ENCODE measurements at places on chromosomes 11 and 22.
A peak's percentile ranks its signal among the peaks of the same experiment; 100 is the strongest.

DNA sequence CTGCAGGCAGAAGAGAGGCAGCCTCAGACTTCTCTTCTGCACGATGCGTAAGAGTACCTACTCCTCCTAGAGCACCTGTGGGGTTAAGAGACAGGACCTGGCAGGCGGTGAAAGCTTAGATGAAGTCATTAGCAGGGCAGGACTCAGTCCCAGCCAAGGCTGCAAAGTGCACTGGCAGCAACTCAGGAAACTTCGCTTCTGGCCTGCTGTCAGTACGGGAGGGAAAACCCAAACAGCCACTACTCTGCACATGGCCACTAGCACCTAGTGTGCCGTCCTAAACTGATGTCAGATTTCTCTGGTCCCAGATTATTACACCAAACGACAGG, 8.8 kb upstream of the KLHL35 start:
- no peak for DNase-seq

DNA sequence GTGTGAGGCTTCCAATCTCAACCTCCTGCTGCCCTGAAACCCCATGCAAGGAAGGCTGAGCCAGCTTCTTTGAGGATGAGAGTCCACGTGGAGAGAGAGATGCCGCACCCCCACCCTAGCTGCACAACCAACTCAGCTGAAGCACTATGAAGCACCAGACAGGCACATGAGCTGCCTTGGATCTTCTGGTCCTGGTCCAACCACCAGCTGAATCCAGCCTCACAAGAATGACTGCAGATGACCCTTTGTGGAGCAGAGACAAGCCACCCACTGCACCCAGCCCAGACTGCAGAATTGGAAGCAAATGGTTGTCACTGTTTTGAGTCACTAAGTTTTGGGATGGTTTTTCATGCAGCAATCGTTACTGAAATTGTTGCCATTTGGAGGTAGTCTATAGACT, 149.6 kb upstream of the SYT13 start:
- no peak for DNase-seq

GRCh38 chr22:44159221-44159620, 21.5 kb upstream of the PARVG start:
- no peak for DNase-seq

DNA sequence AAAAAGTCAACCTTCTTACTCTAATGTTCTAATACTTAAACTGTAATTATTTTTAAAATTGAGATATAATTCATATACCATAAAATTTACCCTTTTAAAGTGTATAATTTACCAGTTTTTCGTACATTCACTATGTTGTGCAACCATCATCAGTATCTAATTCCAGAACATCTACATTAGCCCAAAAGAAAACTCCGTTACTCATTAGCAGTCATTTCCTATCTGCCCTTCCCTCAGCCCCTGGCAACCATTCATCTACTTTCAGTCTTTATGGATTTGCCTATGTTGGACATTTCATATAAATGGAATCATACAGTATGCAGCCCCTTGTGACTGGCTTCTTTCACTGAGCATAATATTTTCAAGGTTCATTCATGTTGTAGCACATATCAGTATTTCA, 22.2 kb downstream of the SGSM3 start:
- DNase-seq = no peak

DNA sequence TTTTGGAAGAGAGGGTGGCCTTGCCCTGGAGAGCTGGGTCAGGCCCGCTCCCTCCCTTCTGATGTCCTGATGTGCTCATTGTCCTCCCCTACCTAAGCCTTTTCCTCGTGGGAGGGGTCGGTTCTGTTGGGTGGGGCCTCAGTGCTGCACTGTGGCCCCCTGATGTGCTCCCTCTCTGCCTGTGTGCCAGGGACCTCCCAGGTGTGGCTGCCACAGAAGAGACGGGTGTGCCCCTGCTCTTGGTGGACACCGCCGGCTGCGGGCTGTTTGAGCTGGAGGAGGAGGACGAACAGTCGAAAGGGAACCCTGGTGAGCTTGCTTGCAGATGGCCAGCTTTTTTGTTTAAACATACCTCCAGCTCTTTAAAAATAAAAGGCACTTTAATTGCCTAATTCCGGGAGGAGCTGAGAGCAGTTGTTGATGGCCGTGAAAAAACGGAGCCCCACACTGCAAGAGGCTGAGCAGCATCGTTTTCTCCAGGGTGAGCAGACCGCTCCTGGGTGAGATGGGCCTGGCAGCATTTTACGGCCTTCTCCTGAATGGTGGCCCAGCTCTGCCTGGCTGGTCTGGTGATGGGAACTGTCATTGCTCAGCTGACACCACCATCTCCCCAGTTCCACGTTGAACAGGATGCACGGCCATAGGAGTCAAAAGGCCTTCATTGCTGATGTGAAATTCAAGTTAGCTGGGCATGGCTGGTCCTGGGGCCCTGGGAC, 30.1 kb downstream of the IGHMBP2 start:
- DNase-seq = no peak

DNA sequence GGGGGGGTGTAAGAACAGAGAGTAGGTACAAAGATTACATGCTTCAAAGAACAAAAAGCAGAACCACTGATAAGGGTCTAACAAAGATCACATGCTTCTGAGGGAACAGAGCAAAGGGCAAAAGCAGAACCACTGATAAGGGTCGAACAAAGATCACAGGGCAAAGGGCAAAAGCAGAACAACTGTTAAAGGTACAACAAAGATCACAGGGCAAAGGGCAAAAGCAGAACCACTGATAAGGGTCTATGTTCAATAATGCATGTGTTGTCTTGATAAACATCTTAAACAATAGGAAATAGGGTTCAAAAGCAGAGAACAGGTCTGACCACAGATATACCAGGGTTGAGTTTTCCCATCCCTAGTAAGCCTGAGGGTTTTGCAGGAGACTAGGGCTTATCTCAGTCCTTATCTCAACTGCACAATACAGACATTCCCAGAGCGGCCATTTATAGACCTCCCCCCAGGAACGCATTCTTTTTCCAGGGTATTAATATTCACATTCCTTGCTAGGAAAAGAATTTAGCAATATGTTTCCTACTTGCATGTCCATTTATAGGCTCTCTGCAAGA, 81.9 kb upstream of the PGR start:
- DNase-seq = no peak

DNA sequence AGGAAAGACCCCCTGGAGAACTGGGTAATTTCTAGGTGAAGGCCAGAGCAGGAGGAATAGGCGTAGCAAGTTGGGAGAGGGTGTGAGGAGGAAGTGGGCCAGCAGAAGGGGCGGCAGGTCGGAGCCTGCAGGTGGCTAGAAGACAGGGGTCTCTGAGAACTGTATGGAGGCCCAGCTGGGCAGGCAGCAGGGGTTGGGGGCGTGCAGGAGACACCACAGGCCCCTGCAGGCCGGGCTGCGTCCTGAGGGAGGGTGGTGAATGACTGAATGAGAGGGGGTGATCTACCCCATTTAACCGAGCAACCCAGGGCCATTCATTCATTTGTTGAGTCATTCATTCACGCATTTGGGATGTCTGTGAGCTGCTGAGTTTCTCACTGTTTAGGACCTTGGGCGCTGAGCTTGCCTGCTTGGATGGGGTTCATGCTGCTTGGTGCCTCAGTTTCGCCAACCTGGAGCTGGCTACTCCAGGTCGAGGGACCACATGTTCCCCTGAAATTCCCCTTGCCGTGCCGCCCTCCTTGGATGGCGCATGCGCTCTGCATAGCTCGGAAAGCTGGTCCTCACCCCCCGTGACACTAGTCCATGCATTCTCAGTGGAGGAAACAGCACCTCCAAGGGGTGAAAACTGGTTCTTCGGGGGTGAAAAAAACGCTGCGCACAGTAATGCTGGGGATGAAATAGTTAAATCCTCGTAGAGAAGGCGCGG, 15.6 kb downstream of the MPPED1 start:
- no peak for DNase-seq

GRCh38 chr11:110081462-110082376, 11.5 kb upstream of the ZC3H12C start:
- no peak for DNase-seq

GRCh38 chr11:70587075-70587389, 188.7 kb downstream of the CTTN start:
- no peak for DNase-seq

GRCh38 chr11:19769820-19770219, 57.2 kb downstream of the NAV2 start:
- no peak for DNase-seq

DNA sequence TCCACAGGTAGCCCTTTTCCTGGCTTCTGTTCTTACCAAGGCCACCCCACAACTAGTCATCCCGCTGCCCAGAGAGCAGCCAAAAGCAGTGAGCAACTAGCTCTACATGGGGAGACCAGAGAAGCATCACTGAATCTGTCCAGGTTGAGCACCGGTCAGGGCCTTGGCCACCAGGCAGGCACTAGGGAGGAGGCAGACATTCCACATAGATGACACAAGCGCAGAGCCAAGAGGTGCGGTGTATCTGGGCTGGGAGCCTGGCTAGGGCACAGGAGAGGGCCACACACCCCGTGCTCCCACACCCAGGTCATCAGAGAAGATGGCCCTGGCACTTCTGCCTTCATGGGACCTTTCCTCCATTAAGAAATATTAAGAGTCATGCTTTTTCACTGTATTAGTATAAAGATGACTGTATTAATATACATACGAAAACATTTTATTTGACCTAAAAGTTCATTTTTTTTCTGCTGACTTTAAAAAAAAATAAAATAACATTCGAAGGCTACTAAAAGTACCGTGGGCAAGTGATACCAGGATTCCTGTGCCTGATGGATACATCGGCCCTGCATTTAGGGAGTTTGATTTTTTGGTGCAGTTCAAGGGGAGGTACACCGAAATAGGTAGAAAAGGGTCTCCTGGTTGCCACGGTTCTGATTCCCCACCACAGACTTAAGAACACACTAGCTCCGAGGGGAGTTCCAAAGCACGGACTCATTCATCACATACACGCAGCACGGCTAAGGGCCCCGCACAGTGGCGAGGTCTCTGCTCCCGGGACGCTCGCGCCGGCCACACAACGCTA, 1.2 kb downstream of the DGCR2 start:
- no peak for DNase-seq

- DNase-seq = no peak
Observed at GRCh38 chr11:102345904-102346303, 1.1 kb upstream of the BIRC2 start.

DNA sequence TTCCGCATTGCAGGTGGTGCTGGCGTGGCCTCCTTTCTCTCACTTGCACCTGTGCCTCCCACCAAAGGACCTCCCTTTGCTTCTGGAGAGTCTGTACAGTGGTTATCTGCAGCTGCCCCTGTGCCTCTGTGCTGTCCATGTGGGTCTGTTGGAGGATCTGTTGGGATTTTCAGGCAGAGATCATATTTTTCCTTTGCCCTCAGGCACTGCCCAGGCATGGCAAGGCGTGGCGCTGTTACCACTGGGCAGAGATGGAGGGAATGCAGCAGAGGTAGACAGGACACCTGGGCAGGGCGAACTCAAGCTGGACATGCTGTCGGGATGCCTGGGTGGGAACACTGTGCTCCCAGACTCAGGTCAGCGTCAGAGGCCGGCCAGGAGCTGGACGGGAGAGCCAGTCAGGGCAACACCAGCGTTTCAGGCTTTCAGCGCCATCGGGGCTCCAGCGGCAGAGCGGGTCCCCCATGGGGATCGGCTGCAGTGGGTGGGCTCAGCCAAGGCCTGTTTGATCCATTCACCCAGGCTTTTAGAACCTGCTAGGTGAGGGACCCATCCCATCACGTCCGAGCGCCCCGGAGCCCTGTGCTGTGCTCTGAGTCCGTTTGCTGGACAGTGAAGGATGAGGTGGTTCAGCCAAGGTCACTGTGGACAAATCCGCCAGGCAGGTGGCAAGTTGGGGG, 718.9 kb downstream of the BRD1 start:
- no peak for DNase-seq

DNA sequence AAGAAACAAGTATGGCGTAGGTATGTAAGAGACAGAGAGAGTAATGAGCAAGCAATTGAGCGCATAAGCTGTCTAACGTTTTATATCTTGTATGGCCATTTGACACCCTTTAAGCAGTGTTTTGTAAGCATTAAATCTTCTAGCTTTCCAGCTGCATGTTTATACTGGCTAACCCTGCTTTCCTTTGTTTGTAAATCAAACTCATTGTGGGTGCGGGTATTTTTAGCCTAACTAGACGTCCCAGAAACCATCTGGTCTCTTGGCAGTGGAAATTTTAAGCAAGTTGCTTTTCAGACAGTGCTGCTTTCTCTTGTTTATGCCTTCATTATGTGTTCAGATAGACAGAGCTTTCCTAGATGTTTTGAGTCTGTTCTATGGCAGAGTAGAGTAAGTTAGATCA, 73.5 kb downstream of the RNF169 start:
- no peak for DNase-seq

DNA sequence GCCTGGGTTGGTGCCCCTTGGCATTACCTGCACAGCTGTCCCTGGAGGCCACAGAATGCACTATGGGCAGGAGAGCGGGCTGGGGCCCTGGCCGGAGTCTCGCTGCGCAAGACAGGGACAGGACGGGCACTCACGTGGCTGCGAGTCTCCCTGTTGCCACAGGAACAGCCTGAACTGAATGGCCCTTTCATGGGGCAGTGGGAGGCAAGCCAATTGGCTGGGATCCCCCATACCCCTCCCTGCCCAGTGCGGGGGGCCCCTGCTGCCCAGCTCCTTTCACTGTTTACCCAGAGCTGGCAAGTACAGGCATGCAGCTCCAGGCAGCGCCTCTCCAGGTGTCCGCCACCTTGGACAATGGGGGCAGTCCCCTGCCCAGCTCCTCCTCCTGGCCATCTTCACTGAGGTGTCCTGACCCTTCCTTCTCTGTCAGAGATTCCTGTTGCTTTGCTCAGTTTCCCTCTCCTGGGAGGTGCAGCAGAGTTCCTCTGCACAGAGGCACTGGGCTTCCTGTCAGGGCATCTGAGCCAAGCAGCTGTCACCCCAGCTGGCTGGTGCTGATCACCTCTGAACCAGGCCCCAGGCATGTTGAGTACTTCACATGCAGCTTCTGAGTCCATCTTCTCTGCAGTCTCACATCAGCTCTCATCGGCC, 5.2 kb downstream of the USP2 start:
- peak; percentile 88 for DNase-seq

DNA sequence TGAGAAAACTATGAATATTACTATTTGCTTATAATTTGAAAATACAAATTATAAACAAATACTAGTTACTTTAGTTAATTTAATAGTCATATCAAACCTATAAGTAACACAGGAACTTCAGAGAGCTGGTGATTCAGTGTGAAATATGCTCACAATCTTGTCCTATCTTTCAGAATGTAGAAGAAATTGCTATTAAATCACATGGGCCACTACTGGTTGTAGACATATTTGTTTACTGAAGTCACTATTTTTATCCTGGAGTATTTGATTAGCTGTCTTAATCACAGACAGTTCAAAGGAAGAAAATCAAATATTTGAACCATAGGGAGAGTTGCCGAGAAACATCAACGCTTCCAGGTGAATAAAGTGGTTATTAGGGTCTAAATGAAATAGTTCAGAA, 187.6 kb upstream of the ANO3 start:
- DNase-seq = no peak
